ENCODE measurements at places on chromosomes 2 and 18.

DNA sequence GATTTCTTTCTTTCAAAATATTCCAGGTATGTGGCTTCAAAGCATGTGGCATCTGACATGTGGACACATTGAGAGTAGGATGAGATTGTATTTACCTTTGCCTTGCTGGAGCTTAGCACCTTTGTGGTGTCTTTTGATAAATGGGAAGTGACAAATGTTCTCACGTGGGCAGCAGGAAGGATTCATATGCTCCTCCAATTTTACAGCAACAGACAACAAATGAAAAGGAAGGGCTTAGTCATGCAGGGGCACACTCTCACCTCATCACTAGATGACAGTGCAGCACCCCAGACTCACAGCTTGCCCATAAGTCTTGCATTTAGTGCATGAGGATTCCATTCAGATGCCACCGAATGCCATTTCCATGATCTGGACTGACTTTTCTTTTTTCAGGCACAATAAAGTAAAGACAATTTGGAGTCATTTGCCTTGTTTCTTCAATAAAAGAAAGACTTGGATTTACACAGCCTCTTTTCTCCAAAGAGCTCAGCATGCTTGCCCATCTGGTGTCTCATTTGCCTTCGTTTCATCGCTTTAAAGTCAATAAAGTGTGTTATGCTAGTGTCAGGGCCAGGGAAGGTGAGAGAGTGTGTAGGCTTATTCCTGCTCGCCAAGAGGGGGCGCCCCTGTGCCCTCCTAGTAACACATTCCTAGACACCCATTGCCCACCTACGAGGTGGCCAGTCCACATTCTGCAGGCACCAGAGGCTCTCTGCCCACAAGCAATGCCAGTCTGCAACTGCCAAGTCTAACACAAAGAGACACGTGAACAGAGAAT is 39.6 kb upstream of the DAPL1 start:
- DNase-seq: no peak

DNA sequence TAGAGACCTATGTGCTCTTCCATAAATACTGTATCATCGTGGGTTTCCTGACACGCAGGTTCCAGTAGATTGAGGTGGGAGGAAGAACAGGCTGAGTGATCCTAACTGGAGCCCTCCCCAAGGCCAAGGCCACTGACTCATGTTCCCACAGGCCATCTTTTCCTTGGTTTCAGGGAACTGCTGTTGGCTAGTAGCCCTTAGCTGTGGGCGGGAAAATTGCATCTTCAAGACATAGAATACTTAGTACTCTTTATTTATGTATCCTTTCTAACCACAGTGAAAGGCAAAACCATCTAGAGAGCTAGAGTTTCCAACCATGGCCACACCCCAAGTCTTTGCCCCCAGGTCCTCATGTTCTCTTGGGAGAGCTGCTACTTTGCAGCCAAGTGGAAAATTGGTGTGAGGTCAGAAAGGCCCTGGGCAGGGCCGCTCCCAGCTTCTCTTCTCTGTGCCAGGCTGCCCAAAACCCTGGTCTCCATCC is 55.9 kb downstream of the COPS8 start:
- no peak for DNase-seq

- no peak for DNase-seq
Measured at GRCh38 chr2:223086370-223086981, 34.5 kb downstream of the KCNE4 start.

GRCh38 chr2:64675860-64676259 is 22.1 kb upstream of the SERTAD2 start:
- no peak for DNase-seq

DNA sequence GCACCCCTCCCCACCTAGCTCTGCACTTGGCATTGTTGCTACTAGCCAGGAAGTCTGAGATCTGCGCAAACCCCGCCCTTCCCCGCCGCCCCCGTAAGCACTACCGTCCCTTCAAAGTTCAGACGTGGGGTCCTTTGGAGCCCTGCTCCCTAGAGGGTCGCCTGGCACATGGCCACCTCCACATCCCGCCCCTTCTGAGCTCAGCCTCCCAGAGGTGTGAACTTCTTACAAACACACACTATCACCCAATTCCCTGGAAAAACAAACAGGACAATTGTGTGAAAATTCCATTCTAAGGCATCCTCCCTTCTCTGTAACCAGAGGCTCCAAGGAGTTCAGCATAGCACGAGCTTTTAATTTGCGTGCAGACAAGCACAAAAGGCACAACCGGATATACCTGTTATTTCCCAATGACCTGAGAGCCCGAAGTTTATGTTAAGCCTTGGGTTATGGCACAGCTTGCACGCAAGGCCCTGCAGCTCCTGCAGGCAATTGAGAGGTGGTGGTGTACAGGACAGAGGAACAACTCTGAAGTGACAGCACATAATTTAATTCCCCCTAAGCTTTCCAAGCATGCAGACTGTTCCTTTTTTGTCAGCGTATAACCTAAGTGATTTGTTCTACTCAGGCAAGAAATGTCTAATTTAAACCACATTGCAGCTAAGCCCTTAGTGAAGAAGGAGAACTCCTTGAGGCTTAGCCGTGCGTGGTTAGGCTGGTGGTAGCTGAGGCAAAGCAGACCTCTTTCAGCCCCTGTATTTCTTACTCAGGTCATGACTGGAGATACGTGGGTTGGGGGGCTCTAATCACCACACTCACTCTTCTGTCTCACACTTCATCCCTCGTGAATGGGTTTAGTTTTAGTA is 20.3 kb upstream of the CYP1B1 start:
- no peak for DNase-seq

DNA sequence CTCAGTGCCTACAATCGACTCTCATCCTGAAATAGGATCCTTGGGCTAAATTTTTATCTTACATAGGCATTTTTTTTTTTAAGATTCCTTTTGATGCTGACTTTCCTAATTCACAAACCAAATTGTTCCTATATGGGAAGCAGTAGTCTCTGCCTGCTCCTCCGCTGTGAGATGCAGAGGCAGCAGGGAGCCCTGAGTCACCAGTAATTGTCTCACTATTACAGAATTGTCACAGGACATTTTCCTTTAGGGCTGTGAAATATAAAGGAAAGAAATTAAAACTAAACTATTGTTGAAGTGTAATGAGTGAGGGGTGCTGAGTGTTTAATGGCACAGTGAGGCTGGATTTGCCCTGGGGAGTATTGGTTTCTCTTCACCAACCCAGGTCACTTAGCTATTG is 63.8 kb downstream of the MYO3B start:
- DNase-seq: no peak

GRCh38 chr2:231212329-231212845 is 14.0 kb downstream of the ARMC9 start:
- no peak for DNase-seq

DNA sequence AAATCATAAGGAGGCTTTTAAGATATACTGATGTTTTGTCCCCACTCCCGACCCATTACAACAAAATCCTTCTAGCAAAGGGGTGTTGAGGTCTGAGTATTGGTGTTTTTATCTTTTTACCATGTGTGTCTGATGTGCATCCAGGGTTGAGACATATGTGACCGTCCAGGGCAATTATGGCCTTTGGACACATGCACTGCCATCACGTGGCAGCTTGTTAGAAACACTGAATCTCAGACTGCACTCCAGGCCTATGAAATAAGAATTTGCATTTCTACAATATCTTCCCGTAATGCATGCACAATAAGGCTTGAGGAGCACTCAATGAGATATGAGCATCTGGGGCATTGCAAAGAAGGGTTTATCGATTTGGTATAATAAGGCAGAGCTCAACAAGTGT is 235.1 kb upstream of the ZNF804A start:
- DNase-seq: no peak

DNA sequence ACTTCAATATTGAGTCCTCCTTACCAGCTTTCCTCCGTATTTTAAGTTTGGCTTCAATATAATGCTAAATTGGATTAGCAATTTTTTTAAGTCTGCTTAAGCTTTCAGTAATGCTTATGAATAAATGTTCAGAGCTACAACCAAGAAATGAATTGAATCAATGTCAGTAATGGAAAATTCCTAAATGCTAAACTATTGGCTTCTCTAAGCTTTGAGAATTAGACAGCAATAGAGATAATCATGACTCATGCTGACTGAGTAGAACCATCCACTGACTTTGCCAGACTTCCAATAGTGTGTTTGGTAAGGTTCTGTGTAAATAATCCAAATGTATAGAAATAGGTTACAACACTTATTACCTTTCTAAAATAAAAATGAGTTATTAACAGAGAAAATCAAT is 8.9 kb upstream of the PDE1A start:
- DNase-seq: no peak

- no peak for DNase-seq
Measured at GRCh38 chr2:100244881-100245605, 77.3 kb downstream of the LONRF2 start.

GRCh38 chr18:21747764-21748693 is 7.4 kb downstream of the MIB1 start:
- no peak for DNase-seq
